ENCODE measurements at places on chromosomes 5 and 9. TPM values are rescaled to one million over a fixed set of nuclear protein-coding genes. Genes with fewer than 3 reads are reported as not detected.

Gene FABP6
- total RNA-seq = not detected

Gene C9orf50
- total RNA-seq = not detected

Gene TLR4
- total RNA-seq = 18.1 TPM

Gene PRDM9
- total RNA-seq = not detected

Gene GEMIN5
- total RNA-seq = 16.5 TPM

Gene TRAF1
- total RNA-seq = 0.91 TPM

Gene MED27
- 37.7 TPM for total RNA-seq

Gene PCDHB3
- 0.27 TPM for total RNA-seq

Gene HAVCR2
- total RNA-seq = not detected

Gene PCDHA6
- not detected for total RNA-seq

Gene PRELID2
- 3.6 TPM for total RNA-seq

Gene FAM78A
- total RNA-seq = 0.34 TPM

Gene RETREG1
- not detected for total RNA-seq

Gene COL23A1
- not detected for total RNA-seq

- no peak for DNase-seq
These were observed 120.6 kb downstream of the C9orf50 start for GRCh38 chr9:129500161-129500862.

DNA sequence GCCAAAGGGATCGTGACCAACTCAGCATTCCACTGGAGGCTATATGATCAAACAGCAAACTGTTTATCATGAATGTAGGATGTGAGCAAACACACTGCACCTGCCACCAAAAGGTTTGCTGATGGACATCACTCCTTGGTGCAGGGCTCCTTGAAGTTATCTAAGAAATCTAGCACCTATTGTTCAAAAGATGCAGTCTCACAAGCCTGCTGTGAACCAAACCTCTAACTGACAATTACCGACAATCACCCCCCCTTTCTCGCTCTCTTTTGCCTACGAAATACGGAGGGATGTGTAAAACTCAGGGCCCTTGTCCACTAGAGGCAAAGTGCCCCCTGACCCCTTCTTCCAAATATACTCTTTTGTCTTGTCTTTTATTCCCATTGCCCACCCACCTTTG, 2.5 kb upstream of the CLTA start:
- no peak for DNase-seq

GRCh38 chr5:170108266-170108785, 2.6 kb downstream of the FOXI1 start:
- no peak for DNase-seq

- DNase-seq = no peak
These were observed 69.4 kb upstream of the ACTBL2 start for GRCh38 chr5:57552033-57552432.

- DNase-seq = no peak
These were observed 8.7 kb downstream of the CCNJL start for GRCh38 chr5:160303690-160304089.

GRCh38 chr9:13078164-13078563, 201.3 kb downstream of the MPDZ start:
- no peak for DNase-seq

DNA sequence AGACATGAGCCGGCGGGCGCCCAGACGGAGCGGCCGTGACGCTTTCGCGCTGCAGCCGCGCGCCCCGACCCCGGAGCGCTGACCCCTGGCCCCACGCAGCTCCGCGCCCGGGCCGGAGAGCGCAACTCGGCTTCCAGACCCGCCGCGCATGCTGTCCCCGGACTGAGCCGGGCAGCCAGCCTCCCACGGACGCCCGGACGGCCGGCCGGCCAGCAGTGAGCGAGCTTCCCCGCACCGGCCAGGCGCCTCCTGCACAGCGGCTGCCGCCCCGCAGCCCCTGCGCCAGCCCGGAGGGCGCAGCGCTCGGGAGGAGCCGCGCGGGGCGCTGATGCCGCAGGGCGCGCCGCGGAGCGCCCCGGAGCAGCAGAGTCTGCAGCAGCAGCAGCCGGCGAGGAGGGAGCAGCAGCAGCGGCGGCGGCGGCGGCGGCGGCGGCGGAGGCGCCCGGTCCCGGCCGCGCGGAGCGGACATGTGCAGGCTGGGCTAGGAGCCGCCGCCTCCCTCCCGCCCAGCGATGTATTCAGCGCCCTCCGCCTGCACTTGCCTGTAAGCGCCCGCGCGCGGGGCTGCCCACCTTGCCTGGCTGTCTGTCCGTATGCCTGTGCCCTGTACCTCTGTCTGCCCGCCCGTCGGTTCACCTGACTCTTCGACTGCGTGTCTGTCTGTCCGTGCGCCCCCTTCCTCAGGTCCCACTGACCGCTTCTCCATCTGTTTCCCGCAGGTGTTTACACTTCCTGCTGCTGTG, 412 bp downstream of the FGF18 start:
- no peak for DNase-seq

DNA sequence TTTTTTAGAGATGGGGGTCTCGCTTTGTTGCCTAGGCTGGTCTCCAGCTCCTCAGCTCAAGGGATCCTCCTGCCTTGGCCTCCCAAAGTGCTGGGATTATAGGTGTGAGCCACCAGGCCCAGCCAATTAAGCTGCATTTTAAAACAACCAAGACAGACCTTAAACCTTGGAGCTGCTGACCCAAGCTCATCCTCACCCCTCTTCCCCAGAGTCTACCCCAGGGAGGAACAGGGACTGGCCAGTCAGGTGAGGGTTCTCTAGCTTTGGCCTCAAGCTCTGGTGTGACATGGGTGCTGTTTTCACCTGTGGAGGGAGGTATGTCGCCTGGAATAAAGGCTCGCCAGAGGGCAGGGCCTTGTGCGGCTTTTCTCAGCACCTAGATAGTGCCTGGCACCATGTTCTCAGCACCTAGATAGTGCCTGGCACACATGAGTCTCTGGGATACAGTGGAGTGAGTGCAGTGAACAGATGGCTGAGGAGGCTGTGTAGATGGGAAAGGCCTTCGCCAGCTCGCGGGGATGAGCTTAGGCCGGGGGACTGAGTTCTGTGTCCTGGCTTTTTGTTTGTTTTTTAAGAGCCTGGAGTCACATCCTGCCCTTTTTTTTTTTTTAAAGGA, 7.4 kb downstream of the CDK9 start:
- no peak for DNase-seq

DNA sequence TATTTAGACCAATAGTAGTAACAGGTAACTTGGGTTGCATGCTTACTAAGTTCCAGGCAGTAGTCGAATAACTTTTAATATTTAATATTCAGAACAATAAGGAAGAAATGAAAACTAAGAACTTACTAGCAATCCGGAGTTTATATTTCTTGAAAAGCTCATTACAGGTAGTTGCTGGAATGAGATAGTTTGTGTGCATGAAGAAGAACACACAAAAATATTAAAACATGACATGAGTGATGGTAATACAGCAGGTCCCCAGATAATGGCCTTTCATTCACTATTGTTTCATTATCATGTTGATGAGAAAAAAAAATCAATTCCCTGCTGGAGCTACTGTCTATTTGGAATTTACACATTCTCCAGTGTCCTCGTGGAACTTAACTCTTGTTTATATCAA, 44.7 kb downstream of the EXOSC2 start:
- DNase-seq = no peak

GRCh38 chr9:136026266-136026942, 65.2 kb upstream of the UBAC1 start:
- DNase-seq = no peak

DNA sequence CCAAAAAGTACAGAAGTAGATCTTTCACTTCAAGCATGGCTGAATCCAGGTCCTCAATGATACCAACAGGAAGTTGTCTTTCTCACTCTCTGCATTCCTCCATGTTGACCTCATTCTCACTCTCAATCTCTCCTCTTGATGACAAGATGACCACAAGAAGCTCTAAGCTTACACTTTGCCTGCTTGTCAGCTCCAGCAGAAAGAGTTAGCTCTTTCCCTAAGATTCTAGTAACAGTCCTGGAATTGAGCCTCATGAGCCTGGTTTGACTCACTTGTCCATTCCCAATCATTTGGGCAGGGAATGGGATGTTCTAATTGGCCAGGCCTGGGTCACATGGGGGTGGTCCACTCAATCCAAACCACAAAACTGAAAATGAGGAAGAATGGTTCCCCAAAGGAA, 3.3 kb upstream of the CLTA start:
- DNase-seq = peak; percentile 83

DNA sequence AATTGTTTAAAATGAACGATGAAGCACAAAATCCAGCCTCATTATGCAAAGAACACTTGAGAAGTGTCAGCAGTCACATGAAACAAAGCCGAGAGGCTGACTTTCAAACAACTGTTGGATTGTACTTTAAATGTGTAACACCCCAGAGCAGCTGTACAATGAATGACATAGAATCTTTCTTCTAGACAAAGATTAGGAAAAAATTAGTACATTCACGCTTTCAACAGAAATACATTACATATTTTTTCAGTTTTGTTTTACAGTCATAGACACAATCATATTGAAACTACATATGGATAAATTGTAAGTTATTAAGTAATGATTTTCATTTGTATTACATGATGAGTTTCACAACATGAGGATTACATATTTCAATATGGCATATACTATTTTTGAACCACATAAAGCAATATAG, 10.6 kb upstream of the AGXT2 start:
- no peak for DNase-seq

DNA sequence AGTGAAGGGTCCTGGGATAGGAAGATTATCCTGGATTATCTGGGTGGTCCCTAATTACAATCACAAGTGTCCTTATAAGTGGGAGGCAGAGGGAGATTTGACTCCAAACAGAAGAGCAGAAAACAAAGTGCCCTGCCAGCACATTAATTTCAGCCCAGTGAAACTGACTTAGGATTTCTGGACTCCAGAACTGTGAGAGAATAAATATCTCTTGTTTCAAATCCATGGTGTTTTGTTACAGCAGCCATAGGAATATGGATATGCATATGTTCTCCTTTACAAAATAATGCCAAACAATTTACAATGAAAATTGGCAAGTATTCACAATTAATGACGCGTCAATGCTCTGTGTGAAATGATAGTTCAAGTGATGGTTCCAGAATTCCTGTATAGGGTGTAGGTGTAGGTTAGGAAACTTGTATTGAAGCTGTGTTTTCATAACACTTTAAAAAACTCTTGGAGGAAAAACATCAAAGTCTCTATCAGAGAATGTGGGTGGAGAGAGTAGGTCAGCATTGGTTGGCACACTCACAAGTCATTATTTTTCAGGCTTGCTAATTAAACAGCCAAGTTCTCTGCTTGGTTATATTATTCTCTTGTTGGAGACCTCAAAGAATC, 19.9 kb upstream of the PLPP1 start:
- no peak for DNase-seq

- DNase-seq = peak; percentile 39
These were observed 577.4 kb downstream of the ISL1 start for GRCh38 chr5:51960617-51961121.

DNA sequence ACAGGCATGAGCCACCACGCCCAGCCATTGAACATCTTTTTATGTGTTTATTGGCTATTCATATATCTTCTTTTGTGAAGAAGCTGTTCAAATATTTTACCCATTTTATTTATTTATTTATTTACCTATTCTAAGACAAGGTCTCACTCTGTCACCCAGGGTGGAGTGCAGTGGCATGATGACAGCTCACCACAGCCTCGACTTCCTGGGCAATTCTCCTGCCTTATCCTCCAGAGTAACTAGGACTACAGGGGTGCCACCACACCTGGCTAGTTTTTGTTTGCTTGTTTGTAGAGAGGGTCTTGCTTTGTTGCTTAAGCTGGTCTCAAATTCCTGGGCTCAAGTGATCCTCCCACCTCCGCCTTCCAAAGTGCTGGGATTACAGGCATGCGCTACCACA, 33.5 kb downstream of the NAIF1 start:
- DNase-seq = no peak

GRCh38 chr5:155616779-155617392, 603.3 kb downstream of the KIF4B start:
- no peak for DNase-seq

DNA sequence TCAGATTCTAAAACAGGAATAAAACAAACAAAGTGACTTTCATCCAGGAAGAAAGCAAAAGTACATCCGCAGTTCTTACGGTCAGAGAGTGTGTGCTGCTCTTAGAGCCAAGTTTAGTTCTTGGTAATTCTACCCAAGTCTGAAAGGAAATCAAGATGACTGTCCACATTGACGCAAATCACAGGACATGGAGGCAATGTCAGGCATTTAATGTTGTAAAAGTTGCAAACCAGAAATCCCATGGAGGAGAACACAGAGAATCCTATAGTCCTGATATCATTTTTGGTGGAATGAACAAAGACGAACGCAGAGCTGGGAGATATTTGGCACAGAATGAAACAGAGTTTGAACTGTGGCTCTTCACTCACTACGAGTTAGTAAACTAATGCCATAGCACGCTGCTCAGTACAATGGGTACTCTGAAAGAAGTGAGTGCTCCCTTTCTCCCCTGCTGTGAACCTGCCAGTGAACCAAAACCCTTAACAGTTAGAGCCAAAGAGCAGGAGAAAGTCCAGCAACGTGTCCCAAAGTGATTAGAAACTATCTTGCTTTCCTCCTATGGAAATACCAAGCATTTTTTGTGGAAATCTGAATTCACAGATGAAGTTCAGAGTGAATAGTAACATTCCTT, 74.3 kb downstream of the MUSK start:
- no peak for DNase-seq

DNA sequence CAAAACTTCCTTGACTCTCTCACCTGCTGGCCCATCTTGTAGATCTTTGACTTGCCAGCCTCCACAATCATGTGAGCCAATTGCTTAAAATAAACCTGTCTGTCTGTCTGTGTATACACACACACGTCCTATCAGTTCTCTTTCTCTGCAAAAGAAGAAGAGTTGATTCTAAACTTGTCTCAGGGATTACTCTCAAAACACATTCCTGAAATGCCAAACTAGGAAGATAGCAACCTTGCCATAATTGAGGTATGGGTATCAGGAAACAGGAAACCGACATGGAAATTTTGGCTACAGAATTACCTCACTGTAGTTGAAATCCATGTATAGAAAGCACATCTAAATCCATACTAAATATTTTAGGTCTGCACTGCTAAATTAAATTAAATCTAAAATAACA, 483.4 kb downstream of the PLK2 start:
- no peak for DNase-seq

DNA sequence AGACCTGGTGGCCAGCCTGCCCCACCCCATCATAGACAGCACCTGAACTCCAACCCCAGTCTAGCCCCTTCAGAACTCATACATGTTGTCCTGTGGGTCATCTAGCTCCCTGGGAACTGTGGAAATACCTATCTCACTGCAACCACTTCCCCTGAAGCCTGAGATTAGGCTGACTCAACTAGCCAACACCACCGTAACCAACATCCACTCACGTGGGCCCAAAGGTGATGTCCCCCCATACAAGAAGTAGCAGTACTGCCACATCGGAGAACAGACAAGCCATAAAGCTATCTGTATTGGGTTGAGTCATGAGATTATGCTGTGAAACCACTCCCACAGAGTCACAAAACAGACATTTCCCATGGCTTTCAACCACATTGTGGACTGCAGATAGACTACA, 46.6 kb downstream of the OSMR start:
- DNase-seq = no peak

DNA sequence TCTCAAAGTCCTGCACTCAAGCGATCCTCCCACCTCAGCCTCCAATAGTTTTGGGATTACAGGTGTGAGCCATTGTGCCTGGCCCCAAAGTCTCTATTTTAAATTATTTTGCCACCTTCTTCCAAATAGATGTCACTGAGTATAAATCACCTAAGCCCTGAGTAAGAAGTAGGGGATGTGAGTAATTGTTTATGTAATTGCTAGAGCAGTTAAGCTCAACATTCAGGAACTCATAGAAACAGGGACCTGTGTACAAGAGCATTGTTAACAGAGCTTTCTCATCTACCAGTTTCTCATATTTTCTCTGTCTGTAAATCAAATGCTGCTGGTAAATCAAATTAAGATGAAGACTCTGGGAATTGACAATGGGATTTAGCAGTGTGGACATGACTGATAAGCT, 26.3 kb downstream of the CDK7 start:
- peak; percentile 35 for DNase-seq

All from HFFc6 (cell line).